ENCODE measurements at places on chromosomes 12 and 14.

DNA sequence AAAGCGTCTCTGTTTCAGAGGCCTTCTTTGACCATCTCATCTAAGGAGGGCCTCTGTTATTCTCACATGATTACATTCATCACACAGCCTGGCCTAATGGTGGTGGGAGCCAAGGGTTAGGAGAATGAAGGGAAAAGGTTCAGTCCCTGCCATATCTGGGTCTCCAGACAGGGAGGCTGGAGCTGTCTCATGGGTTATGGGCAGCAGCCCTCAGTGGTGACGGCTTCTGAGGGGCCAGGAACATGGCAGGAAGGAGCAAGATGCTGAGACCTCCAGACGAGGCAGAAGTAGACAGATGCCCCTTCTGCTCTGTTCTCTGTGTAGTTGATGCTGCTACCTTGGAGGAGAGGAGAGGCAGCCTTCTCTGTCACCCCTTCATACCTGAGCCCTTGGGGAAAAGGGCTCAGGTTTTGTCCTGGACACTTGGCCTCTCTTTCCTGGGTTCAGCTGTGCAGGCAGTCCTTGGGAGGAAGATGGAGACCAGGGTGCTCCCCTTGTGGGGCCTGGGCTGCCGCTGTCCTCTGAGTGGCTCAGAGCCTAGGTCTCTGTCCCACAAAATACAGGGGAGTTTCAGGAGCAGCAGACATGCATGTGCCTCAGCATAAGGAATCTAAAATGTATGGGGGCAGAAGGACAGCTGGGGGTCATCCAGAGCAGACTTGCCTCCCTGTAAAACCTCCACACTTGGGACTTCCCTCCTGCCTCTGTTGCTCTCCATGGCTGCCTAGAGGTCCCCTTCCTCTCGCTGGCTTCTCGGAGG is 3.6 kb downstream of the IFI27L2 start:
- no peak for DNase-seq

DNA sequence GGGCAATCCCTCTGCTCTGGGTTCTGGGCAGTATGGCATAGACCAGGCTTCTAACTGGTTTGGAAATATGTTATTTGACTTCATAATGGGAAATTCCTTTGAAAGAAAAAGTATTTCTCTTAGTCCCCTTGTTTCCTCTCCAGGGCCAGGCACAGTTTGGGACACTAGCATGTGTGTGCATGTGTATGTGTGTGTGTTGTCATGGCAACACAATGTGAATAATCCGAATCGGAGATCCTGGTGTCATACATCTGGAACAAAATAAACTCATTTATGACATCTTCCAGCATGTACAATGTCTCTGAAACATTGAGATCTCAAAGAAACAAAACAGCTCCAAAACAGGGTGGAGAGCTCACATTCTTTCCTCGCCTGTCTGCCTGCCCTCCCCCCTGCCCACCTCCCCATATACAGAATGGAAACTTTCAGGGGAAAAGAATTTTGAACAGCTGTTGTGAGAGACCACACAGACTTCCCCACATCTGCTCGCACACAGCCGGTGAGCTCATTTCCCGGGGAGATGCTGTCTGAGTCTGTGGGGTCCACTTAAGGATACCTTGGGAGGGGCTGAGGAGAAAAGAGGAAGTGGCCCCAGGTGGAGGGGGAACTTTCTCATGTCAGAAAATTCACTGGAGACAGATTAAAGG is 55.5 kb upstream of the PARP11 start:
- DNase-seq: no peak

GRCh38 chr12:62014330-62014729 is 245.9 kb upstream of the USP15 start:
- no peak for DNase-seq

- DNase-seq: no peak
Measured at GRCh38 chr12:93587611-93588010, 15.1 kb downstream of the SOCS2 start.

DNA sequence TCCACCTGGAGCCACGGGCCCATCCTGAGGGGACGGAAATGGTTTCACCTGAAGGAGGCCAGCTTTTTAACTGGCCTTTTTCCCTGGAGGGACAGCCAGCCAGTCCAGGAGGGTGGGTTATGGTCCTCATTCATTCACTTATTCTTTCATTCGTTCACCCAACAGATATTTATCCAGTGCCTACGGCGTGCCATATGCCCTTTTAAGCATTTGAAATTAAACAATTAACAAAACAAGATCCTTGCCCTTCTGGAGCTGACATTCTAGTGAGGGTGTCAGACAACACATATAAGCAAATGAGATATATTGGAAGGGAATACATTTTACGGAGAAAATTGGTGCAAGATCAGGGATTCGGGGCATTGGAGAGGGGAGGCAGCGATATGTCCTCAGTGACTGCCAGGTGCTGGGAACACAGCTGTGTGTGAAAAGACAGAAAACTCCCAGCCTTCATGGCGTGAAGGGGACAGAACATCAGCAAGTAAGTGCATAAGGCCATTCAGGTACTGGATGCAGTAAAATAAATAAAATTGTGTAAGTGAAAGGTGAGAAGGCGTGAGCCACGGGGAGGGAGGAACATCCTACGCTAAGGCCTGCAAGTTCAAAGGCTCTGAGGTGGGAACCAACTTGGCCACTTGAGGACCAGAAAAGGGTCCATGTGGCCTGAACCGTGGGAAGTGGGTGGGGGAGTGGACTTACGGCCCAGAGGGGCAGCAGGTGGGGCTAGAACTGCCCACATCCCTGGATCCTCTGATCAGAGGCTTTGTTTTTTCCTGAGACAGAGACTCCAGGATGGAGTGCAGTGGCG is 684 bp upstream of the ABCB9 start:
- DNase-seq: no peak
